ENCODE measurements at places on chromosomes 2 and 18.

- DNase-seq: no peak
Measured at GRCh38 chr2:1868683-1869141, 124.4 kb upstream of the PXDN start.

DNA sequence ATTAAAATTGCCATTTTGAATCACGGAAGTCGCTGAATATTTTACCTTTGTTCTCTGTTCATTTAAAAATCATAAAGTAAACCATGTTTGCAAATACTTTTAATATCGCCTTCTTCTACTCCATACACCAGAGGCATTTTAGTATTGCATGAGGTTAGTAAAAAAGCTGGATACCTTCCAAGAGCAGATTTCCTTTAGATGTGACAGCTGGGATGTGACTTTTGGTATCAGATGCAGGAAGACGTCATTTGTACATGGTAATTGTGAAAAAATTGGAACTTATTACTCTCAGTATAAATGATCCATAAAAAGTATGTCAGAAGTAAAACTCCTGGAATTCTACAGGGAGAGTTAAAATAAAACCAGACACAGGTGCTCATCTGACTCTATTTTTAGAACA is 89.5 kb downstream of the SLC4A10 start:
- no peak for DNase-seq

GRCh38 chr2:197124639-197125390 is 185.8 kb downstream of the ANKRD44 start:
- DNase-seq: no peak

DNA sequence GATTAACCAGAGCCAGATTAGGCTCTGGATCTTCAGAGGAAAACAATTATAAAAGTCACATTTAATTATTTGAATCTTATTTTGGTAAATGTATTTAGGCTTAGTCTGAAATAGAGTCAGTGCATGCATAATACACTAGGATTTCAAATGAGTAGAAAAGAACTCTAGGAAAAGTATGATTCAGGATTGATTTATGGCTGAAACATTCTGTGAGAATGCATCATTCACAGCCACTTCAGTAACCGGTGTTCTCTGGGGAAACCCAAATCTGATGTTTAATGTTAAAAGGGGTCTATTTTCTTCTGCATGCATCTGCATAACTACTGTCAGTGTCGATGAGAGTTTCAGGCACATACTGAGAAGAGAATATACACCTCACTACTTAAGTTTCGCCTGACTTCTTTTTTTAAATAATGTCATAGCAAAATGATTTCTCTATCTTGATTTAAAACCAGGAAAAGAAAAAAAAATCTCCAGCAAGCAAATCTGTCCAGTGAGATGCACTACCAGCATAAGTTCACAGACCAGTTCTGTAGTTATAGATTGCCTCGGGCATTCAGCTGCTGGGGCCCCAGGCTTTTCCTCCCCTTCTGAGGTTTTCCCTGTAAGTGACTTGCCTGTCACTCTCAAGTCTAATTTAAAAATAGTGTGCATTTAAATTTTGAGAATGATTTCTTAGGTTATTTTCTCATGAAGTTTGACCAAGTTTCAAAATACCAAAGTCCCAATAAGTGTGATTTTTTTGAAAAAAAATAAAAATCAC is 501.5 kb downstream of the NR4A2 start:
- no peak for DNase-seq

DNA sequence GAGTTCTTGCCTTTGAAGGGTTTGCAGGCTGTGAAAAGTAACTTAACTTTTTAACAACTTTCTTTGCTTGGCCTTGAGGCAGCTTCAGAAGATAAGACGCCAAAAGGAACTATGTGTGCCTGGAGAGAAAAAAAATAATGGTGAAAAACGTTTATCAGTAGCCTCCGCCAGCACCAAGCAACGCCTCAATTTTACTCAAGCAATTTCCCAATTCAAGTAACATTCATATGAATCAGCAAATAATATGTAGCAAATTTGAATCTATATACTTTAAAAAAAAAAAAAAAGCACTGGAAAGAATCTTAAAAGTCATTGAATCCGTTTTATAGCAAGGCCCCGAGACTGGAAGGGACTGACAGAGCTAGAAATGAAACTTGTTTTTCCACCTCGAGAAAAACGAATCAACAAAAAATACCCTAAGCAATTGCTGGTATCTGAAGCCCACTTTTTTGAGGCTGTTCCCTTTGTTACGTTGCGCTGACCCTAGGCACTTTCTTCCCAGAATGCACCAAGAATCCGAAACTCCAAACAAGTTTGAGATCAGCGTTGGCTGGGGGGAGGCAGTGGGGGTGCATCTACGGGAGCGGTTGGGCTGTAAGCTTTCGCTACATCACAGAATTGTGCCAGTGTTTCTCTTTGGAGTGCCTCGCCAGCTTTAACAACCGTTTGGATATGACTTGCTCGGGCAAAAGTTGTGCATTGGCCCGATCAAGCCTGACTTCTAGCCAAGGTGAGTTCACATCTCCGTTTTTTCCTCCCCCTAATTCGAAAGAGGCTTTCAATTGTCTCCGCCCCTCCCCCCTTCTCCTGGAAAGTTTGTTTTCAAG is 2.7 kb upstream of the TGIF1 start:
- no peak for DNase-seq

GRCh38 chr2:162114271-162114670 is 37.8 kb downstream of the GCG start:
- no peak for DNase-seq

GRCh38 chr2:134290358-134290757 is 36.5 kb downstream of the MGAT5 start:
- DNase-seq: no peak

GRCh38 chr2:190592831-190593230 is 56.1 kb upstream of the NAB1 start:
- DNase-seq: no peak

GRCh38 chr2:85250045-85250444 is 77.7 kb downstream of the TGOLN2 start:
- DNase-seq: no peak

DNA sequence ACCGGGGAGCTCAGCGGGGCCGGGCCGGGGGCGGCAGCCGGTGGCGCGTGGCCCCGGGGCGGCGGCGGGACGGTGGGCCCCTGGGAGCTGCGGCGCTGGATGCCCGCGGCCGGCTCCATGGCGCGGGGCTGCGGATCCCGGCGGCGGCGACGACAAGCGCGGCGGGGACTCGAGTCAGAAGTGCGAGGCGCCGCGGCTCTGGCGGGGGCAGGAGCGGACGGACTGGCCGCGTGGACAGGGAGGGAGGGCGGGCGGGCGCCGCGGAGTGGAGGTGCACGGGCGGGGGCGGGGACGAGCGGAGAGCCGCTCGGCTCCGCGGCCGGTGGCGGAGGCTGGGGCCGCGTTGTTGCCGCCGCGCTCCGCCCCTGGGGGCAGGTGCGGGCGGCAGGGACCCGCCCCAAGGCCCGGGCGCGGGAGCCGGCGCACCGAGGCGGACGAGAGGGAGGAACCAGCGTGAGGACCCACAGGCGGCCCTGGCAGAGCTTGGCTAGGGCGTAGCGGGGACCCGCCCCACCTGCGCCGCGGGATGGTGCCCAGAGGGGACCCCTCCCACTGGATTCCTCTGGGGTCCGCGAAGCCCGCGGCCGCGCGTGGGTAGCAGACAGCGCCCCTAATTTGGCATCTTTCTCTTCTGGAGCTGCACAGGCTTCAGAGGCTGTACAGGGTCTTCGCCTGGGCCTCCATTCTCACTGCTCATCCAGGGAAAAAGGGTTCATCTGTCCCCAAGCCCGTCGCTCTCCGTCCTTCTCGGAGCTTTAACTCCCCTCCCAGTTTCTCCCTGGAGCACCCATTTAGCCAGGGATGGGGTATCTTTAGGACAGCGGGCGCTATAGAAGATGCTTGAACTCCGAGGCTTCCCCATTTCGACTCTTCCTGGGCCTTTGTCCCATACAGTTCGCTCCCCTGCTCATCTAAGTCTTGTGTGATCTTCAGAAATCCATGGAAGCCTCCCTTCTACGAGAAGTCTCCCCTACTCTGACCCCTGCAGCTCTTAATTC is at the start of gene TMEM163:
Gene TMEM163 (minus strand): TSS at position 184 of the 998 bp plus-strand sequence.
- DNase-seq: no peak

- DNase-seq: no peak
Measured at GRCh38 chr18:27616324-27616723, 431.2 kb upstream of the CHST9 start.

DNA sequence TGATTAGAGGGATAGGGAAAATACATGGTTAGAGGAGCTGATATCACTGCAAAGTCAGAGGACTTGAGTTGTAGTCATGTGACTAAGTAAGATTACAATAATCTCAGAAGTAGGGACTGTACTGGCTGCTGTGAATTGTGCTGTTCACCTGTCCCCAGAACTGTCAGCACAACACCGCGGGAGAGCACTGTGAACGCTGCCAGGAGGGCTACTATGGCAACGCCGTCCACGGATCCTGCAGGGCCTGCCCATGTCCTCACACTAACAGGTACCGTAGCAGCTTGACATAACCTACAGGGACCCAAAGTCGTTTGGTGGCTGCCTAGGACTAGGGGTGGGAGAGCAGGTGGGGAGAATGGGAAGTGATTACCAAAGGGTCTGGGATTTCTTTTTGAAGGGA is 132.8 kb upstream of the TTC39C start:
- DNase-seq: no peak

DNA sequence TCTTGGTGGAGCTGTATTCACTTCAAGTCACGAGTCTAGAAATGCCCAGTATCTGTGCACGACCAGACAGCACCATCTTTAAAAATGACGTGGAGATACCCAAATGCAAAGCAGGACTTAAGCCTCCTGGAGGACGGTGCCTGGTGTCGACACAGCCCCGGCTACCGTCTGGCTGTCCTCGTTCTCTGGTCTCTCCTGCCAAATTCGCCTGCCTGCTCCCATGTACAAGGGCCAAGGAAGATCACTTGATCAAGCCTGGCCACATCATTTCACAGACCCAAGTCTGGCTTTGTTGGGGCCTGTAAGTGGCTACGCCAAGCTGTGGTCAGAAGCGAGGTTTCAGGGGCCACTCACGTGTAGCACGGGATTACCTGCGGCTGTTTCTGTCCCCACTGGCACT is 9.4 kb downstream of the ODC1 start:
- no peak for DNase-seq

DNA sequence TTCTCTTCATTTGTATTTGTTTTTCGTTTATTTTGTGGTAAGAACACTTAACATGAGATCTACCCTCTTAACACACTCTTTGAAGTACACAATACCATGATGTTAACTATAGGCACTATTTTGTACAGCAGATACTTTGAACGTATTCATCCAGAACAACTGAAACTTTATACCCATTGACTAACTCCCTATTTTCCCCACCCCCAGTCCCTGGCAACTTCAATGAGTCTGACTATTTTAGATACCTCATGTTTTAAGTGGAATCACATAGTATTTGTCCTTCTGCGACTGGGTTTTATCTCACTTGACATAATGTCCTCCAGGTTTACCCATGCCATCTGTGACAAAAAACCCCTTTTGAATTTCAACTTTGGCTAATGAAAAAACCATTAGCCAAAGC is 356.3 kb upstream of the CDH20 start:
- DNase-seq: no peak

DNA sequence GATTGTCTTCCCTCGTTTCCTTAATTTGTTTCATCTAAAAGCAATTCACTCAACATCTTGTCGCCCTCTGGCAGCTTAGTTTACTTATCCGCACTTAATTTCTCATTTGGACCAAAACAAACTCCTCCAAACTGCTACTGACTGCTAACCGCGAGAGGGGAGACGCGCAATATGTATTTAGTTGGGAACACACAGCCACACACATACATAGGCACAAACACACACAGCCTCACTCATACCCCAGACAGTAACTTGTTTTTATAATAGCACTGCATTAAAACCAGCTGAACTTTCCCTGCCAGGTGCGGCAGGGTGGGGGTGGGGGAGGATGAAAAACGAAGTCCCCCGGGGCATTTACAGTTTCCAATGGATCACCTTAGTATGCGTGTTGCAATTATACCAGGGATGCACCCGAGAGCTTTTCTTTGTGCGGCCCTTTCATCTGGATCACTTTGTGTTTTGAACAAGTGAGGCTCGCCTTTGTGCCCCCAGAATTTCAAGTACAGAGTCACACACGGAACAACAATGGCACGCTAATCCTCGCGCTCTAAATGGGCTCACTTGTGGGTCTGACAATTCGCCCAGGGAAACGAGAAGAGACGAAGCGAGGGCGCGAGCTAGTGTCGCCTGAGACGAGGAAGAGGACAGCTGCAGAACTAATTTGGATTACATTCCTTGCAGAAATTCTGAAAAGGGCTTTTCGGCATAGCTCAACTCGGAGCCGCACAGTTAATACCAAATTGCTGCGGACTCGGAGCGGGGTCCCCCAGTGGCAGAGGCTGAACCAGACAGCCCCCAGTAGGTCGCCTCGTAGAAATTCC is 2.4 kb downstream of the ERBB4 start:
- no peak for DNase-seq

GRCh38 chr2:37809931-37810570 is 115.0 kb upstream of the RMDN2 start:
- DNase-seq: no peak

DNA sequence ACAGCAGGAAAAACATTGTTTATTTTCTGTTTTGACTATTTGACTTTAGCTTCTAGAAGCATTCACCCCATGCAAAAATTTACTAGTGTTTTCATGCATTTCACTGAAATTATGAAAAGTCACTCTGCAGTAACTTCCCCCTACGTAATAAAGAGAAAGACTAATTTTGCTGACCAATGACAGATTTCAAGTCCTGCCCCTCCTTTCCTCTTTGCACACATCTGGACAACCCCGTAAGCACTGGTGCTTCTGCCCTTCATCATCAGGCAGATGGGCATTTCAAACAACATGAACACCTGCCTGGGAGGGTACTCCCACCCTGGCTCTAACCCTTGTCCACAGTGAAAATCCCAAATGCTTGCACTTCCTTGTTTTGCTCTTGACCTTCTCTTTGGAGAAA is 815.0 kb upstream of the ID2 start:
- DNase-seq: no peak

DNA sequence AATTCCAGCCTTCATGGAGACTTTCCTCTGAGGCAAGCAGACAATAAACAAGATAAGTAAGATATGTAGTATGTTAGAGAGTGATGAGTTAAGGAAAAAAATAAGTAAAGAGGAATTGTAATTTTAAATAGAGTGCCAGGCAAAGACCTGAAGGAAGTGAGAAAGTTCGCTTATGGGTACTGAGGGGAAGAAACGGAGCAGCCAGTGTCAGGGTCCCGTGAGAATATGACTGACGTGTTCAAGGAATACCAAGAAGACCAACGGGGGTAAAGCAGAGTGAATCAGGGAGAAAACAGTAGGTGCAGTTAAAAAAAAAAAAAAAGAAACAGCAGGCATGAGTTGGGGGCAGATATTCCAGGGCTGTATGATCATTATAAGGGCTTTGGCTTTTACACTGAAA is 45.1 kb downstream of the ARHGEF33 start:
- no peak for DNase-seq

DNA sequence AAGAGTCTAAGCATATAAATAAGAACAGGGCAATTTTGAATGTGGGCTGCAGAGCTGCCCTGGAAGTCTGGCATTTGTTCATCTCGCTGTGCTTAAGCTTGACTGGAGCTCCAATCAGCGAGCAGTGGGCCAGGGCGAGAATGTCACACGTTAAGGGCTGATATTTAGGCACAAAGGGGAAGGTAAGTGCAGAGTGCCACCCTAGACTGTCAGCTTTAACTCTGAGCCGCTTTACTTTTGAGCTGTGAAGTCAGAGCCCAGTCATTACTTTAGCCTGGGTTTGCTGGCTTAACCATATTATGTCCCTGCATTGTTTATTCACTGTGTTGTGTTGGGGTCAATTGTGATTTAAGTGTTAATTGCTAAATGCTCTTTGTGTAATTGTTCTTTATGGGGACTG is 236.1 kb upstream of the SIX3 start:
- no peak for DNase-seq

Data from activated CD4-positive, alpha-beta T cell treated with anti-CD3 and anti-CD28 coated beads for 24 hours (primary cell).